EH (cell line): ENCODE measurements at places on chromosomes 2 and 18.

GRCh38 chr2:2682700-2683342 lies 351.7 kb upstream of the MYT1L start:
- DNase-seq: no peak

DNA sequence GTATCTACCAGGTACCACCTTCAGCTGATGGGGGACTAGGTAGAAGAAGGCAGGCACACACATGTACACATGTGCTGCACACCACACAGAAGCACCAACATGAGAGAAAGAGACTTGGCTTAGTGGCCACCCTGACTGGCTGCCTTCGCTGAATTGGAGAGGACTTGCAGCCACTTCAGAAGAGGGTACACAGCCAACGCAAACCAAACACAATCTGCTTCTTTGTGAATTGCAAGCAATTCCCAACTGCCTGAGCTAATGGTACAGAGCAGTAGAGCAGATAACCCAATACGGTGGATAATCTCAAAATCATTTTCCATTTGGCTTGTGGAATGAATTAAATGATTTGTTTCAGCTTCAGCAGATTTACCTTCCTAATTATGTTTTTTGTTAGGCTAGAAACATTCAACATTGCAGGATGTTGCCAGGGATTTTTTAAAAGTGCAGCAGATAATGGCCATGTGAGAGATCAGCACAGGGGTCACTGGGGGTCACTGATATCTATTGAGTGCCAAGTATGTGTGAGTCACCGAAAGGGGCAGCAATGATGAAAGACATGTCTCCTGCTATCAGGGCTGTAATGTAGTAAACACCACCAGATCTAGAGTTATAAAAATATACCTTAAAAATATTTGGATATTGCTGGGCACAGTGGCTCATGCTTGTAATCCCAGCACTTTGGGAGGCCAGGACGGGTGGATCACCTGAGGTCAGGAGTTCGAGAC lies 652.6 kb downstream of the BCL11A start:
- DNase-seq: no peak

DNA sequence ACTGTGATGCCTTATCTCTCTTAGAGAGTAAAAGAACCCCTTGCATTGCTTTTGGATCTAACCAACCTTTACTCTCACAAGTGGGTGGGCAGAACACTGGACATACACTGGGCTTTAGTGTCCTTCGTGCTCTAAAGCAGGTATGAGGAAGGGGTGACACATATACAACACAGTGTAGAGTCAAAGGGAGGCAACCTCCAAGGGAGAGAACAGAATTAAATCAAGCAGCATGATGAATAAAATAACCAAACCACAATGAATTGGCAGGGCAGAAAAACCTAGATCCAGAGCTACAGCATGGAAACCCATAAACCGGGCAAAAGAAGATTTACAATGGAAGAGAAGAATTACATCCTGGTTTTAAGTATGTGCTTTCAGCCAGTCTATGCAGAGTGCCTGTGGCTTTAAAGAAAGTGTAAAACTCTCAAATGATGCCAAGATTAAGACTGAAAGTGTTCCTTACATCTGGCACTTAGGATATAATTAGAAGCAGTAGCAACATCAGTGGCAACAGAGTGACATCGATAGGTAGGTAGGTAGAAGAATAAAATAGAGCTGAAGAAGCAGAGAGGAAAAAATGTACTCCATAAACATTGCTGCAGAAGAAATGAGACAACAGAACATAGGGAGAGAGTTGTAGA lies 191.7 kb upstream of the ZC3H15 start:
- no peak for DNase-seq

GRCh38 chr18:48749768-48750167 lies 201.0 kb downstream of the SMAD7 start:
- peak; percentile 43 for DNase-seq

- no peak for DNase-seq
Observed at GRCh38 chr2:240648155-240648649, 22.9 kb downstream of the GPR35 start.

DNA sequence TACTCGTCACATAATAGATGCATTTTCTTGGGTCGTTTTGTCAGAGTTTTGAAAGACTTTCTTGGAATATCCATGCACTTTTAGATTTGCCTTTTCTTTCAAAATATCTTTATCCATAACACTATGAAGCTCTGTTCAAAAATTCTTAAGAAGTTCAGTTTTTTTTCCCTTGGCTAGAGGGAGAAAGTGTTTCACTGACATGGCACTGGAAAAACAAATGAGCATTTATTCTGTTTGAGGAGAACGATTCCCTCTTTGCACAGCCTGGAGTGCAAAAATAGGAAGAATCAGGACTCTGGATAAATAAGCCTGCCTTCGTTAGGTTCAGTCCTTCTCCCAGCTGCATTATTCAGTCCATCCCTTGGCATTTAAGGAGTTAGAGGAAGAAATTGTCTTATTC lies 91.0 kb upstream of the RPE start:
- no peak for DNase-seq
